ENCODE measurements at places on chromosomes 4 and X. TPM values are rescaled to one million over a fixed set of nuclear protein-coding genes. Genes with fewer than 3 reads are reported as not detected.
A peak's percentile ranks its signal among the peaks of the same experiment; 100 is the strongest.

Gene HTRA3
- 1.7 TPM for total RNA-seq

DNA sequence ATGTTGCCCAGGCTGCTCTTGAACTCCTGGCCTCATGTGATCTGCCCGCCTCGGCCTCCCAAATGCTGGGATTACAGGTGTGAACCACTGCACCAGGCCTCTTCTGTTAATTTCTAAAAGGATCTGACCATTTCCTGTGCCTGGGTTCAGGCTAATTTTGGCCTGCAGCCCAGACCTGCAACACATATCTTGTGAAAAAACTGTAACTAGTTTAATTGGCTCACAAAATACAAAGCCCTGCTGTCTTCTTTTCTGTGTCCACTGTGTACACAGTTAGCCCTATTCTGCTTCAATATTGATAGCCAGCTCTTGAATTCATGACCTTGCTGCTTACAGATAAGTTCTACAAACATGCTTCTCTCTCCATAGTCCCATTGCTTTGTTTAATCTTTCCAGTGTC lies 753.5 kb downstream of the PDHA2 start:
- DNase-seq = no peak

- DNase-seq = no peak
Measured at GRCh38 chrX:24577091-24577490, 70.1 kb downstream of the PCYT1B start.

DNA sequence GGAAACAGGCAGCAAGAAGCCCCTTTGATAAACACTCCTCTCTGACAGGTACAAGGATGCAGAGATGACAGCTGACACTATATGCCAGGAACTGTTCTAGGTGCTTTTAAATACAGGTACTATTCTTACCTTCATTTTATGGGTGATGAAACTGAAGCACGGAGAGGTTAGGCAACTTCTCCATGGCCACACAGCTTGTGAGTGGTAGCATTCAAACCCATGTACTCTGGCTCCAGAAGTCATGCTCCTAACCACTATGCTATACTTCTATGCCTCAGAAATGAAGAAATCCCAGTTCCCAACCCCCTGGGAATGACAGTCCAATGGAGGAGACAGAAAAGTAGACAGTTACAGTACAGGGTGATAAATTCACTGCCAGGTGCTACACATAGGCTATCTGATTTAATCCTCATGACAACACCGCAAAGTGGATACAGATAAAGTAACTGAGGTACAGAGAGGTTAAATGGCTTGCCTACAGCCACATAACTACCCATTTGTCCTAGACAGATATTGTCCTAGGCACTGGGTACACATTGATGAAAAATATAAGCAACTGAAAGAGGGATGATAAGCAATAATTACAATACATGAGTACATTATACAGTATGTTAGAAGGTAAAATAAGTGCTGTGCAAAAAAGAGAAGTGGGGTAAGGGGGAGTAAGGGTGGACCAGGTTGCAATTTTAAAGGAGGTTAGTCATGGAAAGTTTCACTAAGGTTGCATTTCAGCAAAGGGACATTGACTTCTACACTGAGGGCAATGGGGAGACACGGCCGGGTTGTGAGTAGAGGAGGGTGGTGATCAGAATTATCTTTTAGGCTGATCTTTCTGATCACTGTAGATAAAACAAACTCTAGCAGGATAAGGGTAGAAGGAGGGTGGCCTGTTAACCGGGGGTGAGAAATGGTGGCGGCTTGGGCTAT lies 1.6 kb upstream of the F8 start:
- no peak for DNase-seq

Gene UGT8
- total RNA-seq = 4.1 TPM

GRCh38 chr4:182818926-182819730 lies 98.1 kb downstream of the DCTD start:
- no peak for DNase-seq

GRCh38 chr4:81984746-81985145 lies 389.0 kb downstream of the HNRNPD start:
- no peak for DNase-seq

- DNase-seq = no peak
Measured at GRCh38 chrX:68186552-68187262, 246.6 kb downstream of the OPHN1 start.

Gene ARHGEF9
- total RNA-seq = 14.3 TPM

GRCh38 chr4:57110640-57111511 lies 691 bp upstream of the IGFBP7 start:
- peak; percentile 14 for DNase-seq

DNA sequence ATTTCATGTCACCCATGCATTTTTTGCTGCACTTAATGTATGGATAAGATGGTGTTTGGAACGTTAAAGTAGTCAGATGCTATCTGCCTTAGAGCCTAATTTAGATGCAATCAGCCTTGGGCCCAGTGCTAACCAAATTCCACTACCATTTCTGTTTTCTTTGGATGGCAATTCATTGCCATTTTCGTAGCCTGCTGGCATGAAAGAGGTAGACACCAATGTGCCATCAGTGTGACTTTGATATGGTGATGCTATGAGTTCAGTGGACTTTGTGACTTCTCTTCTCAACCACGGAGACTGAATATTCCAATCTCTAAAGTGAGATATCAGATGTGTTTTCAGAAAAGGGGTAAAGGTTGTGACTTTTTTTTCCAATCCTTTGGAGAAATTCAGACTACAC lies 1.5 kb downstream of the ETFDH start:
- no peak for DNase-seq

Gene CLTRN
- total RNA-seq = 0.95 TPM

Gene AMBN
- total RNA-seq = not detected

Gene CT45A1
- not detected for total RNA-seq

DNA sequence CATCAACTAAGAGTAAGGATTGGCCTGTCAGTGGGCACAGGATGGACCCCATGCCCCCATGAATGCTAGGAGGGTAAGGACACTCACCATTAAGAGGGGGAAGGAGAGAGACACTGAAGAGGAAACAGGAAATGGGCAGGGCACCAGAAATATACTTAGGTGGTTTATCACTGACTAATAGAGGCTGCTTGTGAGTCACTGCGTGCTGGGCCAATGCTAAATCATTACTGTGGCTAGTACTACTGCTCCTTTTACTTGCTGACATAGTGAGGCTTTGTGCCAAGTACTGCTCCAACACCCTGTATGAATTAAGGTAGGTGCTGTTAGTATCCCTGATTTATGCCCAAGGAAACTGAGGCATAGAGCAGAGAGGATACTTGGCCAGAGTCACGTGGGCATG lies 130.4 kb upstream of the FRMPD4 start:
- no peak for DNase-seq
